ENCODE measurements at places on chromosomes 2 and 18.

GRCh38 chr2:134660626-134661402 is 58.0 kb downstream of the TMEM163 start:
- DNase-seq: no peak

- DNase-seq: no peak
Observed at GRCh38 chr2:216570357-216570756, 62.9 kb upstream of the IGFBP2 start.

DNA sequence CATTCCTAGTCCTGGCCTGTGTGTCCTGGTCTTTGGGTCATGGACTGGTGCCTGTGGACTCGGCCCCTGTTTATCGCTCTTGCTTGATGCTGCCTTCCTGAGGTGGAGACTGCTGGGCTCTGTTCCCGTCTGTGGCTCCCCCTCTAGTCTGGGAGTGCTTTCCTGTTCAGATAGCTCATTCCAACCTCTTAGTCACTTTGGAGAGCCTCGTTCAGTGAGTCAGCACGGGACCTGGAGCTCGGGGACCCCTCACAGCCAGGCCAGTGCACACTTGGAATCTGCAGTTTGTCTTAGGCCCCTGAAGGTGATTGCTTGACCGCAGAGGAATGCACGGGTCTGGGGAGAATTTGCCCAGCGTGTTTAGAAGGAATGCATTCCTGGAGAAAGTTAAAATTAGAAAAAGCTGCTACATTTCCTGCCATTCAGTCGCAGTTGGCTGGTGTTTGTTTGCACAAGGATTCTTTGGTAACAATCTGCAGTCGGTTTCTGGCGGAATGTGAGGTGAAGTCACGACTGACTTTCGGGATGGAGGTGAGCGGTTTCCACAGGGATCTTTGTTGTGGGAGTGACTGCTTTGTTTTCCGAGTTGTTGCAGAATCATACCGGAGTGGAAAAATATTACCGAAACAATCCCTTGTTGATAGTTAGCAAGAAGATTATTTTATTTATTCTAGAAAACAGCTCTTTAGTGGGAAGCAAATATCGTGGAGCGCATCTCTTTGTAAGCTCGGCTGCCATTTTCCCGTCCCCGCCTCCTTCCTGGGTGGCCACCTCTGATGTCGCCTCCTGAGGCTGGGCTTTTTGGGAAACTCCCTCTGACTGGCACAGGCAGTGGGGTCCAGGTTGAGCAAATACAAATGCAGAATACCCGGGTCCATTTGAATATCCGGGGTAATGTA is 29.6 kb downstream of the SH3BP4 start:
- no peak for DNase-seq

GRCh38 chr2:151614159-151614558 is 120.1 kb downstream of the NEB start:
- no peak for DNase-seq

- DNase-seq: no peak
Observed at GRCh38 chr18:43422518-43422917, 145.2 kb upstream of the SYT4 start.

- no peak for DNase-seq
Observed at GRCh38 chr18:48792141-48792540, 158.6 kb downstream of the SMAD7 start.

DNA sequence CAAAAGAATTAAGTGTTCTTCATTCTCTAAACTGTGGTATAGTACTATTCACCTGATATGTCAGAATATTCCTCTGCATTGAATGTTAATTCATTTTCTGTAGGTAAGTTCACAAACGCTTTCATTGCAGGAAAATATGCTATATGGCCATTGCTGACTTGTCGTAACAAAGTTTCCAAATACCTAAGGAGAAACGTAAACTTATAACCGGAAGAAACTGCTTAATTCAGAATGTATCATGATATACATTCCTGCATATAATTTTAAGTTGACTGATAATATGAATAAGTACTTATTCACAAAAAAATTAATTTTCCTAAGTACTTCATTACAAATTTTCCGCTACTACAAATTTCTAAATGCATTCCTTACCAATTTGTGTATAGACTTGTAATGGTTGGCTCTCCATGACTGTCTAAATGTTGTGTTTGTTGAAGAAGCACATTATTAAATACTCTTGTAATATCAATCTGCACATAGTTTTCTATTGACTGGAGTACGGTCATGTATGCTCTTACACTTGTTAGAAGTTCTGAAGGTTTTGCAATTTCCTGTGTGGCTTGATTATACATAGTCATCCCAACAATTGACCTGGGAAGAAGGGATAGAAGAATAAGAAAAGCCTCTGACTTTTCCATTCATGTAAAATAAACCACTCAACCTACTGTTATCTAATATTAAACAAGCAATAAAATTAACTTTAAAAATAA is 85.4 kb downstream of the NCKAP1 start:
- DNase-seq: no peak

GRCh38 chr18:27608742-27609141 is 423.6 kb upstream of the CHST9 start:
- DNase-seq: no peak

DNA sequence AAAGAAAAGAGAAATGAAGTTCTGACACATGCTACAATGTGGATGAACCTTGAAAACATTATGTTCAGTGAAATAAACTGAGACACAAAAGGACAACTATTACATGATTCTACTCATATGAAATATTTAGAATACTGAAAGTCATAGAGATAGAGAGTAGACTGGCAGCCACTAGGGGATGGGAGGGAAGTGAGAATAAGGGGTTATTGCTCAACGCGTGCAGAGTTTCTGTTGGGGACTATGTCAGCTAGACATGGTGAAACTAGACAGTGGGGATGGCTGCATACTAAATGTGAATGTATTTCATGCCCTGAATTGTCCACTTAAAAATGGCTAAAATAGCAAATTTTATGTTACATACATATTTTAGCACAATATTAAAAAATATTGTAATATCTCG is 108.7 kb upstream of the ATL2 start:
- DNase-seq: no peak

DNA sequence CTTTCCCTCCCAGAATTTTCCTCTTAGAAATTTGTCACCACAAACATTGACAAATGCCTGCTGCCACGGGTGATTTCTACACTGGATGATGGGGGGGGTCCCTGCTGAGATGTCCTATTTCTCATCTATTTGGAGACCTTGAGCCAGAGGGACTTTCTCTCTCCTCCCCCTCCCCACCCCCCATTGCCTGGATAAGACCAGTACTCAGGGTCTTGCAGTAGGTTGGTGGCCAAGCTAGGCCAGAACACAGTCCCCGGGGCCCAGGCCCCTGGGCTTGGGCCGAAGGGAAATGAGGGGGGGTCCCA is 560 bp upstream of the DUSP2 start:
- no peak for DNase-seq

GRCh38 chr2:7037340-7038333 is 120.4 kb downstream of the RNF144A start:
- DNase-seq: no peak

DNA sequence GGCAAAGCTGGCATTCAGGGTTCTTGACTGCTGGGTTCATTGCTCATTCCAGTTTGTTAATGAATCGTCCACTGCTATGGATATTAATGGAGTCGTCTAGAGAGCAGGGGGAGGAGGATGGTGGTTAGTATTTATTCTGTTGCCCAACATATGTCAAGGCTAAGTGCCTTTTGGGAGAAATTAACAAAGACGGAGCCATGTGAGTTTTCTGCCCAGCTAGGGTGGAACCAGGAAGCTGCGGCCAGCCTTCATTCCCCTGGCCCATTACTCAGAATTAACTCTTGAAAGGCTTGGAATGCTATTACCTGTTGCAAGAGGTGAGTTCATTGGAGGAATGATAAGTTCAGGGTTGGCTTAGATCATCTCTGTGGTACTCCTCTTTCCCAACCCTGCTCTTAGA is 19.3 kb downstream of the IGFBP2 start:
- DNase-seq: no peak

DNA sequence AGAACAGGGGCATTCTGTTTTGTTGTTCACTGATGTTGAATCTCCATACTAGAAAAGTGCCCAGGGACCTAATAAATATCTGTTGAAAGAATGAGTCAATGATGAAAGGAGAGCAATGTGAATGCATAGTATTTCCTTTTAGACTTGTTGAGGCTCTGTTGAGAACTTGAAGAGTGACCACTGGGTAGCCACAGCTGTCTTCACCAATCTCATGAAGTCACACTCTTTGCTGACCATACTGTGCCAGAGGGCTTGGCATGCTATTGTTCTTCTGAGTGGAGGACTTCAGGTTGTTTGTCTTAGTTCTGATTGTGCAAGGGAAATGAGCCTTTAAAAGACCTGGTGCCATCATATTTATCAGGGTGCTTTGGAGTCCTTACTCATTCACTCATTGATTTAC is 41.6 kb upstream of the NT5C1B start:
- no peak for DNase-seq

DNA sequence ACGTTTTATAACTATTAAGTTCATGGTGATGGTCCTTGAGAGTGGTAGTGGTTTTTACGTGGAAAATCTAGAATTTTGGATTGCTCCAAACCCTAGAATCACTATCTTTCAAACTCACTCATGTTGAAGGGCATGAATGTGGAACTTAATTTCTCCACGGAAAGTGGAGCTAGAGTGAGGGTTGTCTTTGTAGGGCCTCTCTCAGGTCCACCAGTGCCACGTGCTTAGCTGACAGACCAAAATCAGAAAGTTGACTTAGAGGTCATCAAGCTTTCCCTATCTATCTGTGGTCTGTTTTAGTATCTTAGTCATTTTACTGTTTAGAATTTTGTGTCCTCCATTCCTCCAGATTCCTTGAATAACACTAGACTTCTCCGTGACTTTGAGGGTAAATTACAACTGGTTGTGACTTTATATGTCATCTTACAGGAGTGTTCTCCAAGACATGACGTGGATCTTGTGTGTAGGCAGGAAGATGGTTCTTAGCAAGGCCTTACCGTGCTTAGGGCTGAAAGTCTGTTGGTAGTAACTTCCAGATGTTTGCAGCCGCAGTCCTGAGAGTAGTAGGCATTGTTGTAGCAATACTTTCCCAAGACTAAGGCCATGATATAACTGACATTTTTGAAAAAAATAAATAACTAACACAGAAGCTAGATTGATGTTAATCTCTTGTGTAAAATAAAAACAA is 26.8 kb downstream of the DIS3L2 start:
- DNase-seq: no peak

GRCh38 chr2:112783187-112783714 is 1.0 kb downstream of the IL1A start:
- no peak for DNase-seq

DNA sequence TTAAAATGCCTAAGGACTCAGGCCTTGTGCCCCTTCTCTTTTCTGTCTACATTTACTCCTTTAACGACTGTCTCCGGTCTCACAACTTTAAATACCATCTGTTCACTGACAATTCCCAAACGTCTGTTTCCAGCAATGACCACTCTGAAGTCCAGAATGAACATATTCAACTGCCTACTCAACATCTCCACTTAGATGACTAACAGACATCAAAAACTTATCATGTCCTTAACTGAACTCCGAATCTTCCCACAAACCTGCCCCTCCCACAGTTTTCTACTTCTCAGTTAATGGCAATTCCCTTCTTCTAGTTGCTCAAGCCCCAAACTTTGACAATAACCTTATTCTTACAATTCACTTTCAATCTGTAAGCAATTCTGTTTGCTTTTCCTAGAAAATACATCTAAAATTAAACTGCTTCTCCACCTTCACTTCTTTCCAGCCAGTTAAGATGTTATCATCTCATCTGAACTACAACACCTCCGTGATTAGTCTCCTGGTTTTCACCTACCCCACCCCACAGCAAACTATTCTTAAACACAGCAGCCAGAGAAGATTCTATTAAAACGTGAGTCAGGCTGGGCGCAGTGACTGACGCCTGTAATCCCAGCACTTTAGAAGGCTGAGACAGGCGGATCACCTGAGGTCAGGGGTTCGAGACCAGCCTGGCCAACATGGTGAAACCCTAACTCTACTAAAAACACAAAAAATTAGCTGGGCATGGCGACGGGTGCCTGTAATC is 2.8 kb downstream of the C1D start:
- no peak for DNase-seq

DNA sequence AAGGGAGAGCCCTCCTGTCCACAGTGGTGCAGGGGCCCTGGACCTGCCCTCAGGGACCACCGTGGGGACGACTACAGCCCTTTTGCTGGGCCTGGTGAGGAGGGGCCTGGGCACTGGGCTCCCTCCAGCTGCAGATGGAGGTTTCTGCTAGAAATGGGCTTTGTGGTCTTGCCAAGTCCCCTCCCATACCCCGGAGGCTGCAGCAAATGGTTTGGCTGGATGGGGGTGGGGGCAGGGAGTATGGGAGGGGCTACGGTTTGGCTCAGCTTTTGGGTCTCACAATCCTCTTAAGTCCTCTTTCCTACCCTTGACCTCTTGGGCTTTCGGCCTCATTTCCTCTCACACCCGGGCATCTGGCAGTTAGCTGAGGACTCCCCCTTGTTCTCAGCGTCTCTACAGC is 21.7 kb downstream of the TET3 start:
- DNase-seq: no peak

DNA sequence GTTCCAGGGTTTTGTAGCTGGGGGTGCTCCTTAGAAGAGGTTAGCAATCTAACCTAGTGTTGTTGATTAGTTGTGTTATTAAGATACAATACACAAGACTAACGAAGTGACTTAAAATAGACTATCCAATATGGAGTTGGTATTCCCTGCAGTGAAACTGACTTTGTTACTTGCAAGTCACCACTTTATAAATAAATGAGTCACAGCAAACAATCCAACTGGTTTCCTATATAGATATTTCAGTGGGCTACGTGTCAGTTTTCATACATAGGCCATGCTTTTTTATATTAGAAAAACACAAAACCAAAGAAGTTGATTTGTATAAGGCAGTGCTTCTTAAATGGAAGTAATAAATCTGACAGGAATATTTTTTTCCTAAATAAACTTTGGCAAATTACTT is 274.0 kb downstream of the CAMKMT start:
- no peak for DNase-seq

GRCh38 chr2:135163306-135163705 is 111.2 kb downstream of the RAB3GAP1 start:
- no peak for DNase-seq

- no peak for DNase-seq
Observed at GRCh38 chr2:179565807-179566206, 295.6 kb downstream of the ZNF385B start.

DNA sequence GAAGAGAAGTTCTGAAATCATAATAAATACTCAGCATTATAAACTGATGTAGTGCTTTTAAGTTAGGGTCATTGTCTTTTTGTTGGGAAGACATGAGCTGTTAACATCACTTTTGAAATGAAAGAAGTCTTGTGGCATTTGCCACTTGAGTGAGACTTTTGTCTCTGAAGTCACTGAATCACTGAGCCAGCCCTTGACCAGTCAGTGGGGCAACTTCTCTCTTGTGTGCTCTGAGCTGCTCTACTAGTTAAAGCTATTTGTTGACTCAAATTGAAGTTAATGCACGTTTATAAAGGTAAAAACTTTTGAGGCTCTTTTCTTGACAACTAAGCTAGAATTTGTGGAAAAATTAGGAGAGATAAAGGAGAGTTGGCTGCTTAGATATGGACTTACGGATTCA is 6.7 kb downstream of the WDR43 start:
- DNase-seq: no peak

- DNase-seq: no peak
Observed at GRCh38 chr2:21251216-21251980, 127.6 kb downstream of the TDRD15 start.
